ENCODE measurements at places on chromosomes 3 and 15.

GRCh38 chr3:37670961-37671483 is 190.7 kb upstream of the CTDSPL start:
- no peak for DNase-seq

- DNase-seq: no peak
Observed at GRCh38 chr3:197226179-197226578, 72.2 kb downstream of the DLG1 start.

DNA sequence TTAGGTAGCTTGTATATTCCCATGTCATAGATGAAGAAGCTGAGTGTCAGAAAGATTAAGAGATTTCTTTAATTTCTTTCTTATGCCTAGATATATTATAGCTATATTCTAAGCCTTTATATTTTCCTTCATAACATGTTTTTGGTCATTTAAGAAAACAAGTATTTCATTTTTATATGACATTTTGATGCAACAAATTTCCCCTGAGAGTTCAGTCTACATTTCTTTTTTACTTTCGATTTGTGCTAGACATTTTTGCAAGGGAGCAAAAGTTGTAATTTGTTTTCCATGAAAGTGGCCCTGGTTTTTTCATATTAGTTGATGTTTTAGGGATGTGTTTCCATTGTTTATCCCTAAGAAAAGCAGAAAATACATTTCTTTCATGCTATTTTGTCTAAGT is 344.9 kb downstream of the NLGN1 start:
- no peak for DNase-seq

GRCh38 chr15:55789066-55789660 is 46.2 kb upstream of the PRTG start:
- DNase-seq: no peak

DNA sequence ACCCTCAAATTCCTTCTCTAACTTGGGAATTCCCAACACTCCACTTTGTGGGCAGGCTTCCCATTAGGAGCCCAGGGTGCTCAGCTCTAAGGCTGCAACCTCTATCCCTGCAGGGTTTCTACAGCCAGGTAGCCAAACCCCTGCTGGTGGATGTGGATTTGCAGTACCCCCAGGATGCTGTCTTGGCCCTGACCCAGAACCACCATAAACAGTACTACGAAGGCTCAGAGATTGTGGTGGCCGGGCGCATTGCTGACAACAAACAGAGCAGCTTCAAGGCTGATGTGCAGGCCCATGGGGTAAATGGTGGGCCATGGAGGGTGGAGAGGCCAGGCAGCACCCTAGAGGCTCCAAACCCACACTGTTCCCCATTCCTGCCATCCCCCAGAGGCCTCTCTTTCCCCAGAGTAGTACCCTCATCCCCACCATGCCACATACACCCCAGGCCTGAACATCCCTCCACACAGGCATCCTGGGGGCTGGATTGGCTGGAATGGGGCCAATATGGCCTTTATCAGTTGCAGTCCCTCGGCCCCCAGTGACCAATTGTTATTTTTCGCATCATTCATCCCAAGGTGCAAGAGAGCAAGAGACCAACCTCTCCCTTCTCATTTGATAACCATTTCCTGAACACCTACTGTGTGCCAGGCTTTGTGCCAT is 7.7 kb downstream of the ITIH1 start:
- no peak for DNase-seq

GRCh38 chr3:173897631-173898030 is 500.1 kb downstream of the NLGN1 start:
- DNase-seq: no peak

- DNase-seq: no peak
Observed at GRCh38 chr15:29613951-29614382, 208.3 kb downstream of the TJP1 start.

GRCh38 chr3:134054231-134054630 is 24.5 kb upstream of the SLCO2A1 start:
- DNase-seq: peak; percentile 63

DNA sequence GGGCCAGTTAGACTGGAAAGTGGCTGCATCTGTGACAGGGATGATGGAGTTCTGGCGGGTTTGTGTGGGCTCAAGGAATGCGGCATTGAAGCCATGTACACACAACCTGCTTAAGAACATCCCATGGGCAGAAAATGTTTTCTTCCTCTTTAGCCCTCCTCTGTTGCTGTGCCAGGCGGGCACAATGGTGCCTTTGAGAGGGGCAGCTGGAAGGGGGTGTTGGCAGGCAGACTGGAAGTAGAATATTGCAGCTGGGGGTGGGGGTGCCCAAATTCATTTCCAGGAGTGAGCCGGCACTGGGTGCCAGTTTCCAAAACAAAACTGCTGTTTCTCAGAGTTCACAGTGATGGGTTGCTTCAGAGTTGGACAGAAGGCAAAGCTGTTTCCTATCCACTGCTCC is 91.8 kb upstream of the ETV5 start:
- no peak for DNase-seq

- DNase-seq: no peak
Observed at GRCh38 chr15:65226221-65226620, 14.9 kb upstream of the CILP start.

DNA sequence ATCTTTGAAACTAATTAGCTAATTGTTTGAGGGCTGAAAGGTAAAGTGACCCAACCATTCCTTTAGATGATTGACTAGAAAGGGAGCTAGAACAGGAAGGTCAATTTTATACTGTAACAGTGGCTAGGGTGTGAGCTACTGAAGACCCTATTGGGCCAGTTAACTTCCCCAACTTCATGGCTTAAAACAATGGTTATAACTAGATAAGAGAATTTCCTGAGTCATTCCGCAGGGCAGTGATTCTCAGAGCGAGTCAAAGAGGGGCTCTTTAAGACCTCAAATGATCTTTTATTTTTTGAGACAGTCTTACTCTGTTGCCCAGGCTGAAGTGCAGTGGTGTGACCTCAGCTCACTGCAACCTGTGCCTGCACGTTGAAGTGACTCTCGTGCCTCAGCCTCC is 33.7 kb upstream of the TTBK2 start:
- no peak for DNase-seq

DNA sequence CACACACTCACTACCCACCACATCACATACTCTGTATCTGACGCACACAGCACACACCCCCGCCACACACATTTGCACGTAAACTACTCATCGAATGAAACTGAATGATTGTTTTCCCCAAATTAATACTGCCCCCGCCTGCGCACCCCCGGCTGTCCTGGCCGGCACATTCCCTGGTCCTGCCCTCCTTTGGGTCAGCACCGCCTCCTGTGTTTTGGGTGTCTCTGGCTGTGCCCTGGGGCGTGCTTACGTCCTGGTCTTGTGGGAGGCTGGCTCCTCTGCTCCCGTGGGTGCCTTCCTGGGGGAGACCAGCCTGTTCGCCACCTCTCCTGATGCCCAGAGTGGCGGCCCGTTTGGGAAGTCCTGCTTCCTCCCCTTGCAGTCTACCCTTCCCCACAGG is 30.2 kb downstream of the APBA2 start:
- DNase-seq: peak; percentile 34

GRCh38 chr3:118713502-118714207 is 321.0 kb downstream of the IGSF11 start:
- no peak for DNase-seq

DNA sequence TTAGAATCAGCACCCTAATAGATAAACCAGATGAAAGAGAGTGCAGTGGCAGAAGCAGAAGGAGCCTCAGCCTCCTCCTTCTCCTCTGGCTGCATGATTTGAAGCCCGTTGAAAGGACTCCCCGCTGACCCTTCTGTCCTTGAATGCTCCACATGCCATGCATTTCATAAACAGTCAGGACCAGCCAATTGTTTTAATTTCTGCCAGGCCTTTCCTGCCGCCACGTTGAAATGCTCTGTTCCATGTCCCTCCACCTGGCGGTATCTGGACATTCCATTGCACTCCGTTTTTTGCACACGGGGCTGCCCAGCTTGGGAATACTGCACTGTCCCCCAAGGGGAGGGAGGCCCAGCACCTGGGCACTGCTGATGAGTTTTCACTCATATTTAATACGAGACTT is 35.2 kb upstream of the GLCE start:
- DNase-seq: no peak

DNA sequence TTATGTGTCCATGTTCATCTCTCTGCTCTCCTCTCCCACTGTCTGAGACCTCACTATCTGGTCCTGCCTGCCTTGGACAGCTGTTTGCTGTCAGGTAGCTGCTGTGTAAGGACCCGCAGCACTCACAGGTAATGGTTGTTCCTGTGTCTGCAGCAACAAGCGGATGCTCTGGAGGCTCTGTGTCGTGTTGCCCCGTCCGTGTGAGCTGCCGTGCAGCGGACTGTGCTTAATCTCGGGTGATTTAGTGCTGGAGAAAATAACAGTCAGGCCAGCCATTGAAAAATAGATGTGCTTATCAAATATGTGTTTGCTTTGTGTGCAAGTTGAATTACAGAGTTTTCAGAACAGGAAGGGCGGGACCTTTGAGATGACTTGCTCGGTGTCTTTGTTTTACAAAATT is 121.4 kb downstream of the GABRG3 start:
- no peak for DNase-seq

GRCh38 chr15:85330901-85331588 is 49.4 kb upstream of the AKAP13 start:
- peak; percentile 89 for DNase-seq

DNA sequence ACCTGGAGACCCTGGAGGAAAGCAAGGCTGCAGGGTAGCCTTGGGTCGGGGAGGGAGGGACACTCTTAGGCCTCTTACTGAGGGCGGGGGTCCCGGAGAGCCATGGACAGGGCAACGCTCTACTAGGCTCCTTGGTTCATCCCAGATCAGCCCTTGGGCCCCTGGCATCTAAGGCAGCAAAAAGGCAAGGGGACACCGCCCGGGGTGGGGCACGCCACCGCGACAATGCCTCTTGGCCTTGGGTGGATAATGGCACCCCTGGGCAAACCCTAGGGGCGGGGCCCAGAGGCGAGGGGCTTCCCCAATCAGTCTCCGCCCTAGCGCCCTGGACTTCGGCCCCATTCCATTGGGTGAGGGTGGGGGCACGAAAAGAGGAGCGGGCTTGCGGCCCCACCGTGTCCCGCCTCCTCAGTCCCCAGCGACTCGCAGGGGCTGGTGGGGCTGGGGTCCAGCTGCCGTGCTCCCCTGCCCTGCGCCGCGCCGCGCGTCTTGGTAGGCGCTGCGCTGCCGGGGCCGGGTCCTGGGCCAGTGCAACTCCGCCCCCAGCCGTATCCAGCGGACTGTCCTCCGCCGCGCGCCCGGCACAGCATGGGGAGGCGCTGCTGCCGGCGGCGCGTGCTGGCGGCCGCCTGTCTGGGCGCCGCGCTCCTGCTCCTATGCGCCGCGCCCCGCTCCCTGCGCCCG is at the start of gene CHST13:
Gene CHST13, plus strand, starts transcription at position 411 of the 684 bp plus-strand sequence. Its CDS starts 178 bp downstream, at position 589.
- DNase-seq: peak; percentile 66

GRCh38 chr15:35397027-35397426 is 148.9 kb downstream of the DPH6 start:
- DNase-seq: no peak

GRCh38 chr3:98371853-98372252 is 18.2 kb downstream of the OR5K4 start:
- no peak for DNase-seq

GRCh38 chr15:48595981-48596380 is 49.5 kb downstream of the FBN1 start:
- DNase-seq: no peak

DNA sequence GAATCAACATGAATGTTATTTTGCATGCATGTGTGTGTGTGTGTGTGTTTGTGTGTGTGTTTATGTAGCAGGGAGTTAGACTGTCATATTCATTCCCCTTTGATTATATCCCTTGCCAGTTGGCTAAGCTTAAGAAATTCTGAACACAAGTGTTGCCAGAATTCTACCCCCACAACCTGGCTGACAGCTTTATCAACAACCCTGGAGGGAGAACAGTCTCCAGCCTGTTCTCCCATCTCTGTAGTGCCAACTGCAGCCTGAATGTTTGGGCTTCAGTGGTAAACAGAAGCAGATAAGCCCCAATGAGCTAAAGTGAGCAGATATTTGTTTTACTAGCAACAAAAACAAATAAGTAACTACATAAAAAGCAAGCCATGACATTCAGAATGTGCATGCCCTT is 162.6 kb upstream of the ABI3BP start:
- DNase-seq: no peak

DNA sequence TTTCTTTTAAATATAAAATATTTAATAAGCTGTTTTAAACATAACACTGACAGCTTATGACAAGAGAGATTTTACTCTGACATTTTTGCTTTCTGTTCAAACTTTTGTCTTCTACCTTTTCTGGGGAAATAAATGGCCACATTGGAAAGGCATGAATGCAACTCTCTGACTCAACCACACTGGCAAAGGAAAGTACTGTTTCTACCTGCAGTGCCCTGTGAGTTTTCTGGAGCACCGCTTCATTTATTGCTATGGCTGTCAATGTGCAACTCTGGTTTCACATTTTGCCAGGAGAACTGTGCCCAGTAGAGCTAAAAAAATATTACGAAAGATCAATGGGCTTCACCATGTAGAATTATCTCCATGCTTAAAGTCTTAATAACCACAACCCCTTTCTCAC is 15.1 kb downstream of the PDZRN3 start:
- DNase-seq: no peak

All from aorta (tissue), 5 donors.